ENCODE measurements at places on chromosomes 4 and X.

- no peak for DNase-seq
These were observed 56.5 kb upstream of the ANKRD17 start for GRCh38 chr4:73315091-73315490.

DNA sequence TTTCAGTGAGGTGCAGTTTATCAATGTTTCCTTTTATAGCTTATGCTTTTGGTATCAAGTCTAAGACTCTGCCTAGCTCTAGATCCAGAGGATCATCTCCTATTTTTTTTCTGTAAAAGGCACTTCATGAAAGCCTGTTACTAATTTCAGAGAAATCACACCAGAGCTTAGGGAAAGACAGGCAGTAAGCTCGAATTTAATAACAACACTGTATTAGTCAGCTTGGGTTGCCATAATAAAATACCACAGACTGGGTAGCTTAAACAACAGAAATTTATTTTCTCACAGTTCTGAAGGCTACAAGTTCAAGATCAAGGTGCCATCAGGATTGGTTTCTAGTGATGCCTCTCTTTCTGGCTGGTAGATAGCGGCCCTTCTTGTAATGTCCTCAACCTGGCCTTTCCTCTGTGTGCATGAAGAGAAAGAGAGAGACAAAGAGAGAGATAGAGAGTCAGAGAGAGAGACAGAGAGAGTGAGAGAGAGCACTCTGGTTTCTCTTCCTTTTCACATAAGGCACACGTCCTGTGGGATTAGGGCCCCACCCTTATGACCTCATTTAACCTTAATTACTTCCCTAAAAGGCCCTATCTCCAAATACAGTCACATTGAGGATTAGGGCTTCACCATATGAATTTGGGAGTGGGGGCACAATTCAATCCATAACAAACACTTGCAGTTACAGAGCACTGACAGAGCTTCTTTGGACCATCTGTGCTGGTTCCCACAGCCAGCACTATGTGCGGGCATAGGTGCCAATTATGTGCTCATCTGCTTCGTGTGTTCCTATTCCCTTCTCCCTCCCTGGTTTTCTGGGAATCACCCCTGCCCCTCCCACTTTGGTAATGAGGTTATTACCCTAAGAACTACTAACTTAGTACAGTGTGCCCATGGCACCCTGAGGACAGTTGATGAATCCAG, 114.8 kb upstream of the MED14 start:
- no peak for DNase-seq

GRCh38 chr4:165111906-165112367, 723 bp downstream of the TMEM192 start:
- DNase-seq = no peak

- DNase-seq = no peak
These were observed 25.1 kb upstream of the MXD4 start for GRCh38 chr4:2286904-2287593.

DNA sequence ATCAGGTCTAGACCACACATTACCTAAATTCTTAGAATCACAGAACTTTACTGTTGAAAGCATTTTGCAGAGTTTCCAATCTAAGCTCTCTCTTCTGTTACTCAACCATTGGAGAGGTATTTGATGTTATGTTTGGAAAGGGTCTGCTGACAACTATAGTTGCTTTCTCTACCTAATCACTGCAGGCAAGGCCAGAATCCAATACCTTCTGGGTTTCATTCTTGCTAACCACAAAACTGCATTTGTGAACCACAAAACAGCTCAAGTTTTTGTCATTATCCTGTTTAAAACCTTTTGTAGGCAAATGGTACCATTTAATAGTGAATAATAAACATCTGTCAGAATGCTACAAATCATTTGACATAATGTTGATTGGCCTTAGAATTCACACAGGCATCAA, 380.1 kb downstream of the GASK1B start:
- DNase-seq = no peak

DNA sequence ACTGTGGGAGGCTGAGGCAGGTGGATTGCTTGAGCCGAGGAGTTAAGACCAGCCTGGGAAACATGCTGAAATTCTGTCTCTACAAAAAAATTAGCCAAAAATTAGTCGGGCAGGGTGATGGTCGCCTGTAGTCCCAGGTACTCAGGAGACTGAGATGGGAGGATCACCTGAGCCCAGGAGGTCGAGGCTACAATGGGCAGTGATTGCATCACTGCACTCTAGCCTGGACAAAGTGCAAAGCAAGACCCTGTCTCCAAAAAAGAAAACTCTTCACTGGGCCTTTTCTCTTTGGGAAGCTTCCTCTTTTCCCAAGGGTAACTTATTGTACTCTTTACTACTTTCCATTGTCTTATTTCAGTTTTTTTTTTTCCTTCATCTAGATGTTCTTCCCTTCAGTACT, 88.9 kb downstream of the UBE2K start:
- DNase-seq = no peak
